ENCODE measurements at places on chromosomes 12 and 14.

- DNase-seq, result no peak
Measured at GRCh38 chr14:37707716-37708115, 112.3 kb downstream of the TTC6 start.

GRCh38 chr14:36161776-36162175, 14.7 kb downstream of the PTCSC3 start:
- no peak for DNase-seq

GRCh38 chr12:131833288-131833895, 5.2 kb downstream of the MMP17 start:
- no peak for DNase-seq

DNA sequence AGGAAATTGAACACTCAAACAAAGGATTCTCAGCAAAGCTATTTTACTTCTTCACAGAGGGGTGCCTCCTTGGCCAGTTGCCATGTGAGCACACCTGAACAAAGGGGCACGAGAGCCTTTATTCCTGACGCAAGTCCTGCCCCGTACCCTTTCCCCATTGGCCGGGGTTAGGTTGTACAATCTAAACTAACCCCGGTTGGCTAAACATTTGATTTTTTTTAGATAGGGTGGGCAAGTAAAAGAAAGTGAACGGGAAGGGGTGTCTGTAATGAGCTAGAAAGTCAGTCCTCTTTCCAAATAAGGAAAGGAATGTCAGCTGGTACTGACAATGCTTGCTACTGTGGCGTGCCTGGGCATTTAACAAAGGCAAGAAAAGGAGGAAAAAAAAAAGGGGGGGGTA, 135.5 kb upstream of the CDKN3 start:
- DNase-seq, result no peak

GRCh38 chr12:131834798-131835615, 6.8 kb downstream of the MMP17 start:
- no peak for DNase-seq

All from GM12892 (cell line).